ENCODE measurements at places on chromosomes 4 and X.

- DNase-seq: no peak
Measured at GRCh38 chr4:26342328-26343037, 21.7 kb downstream of the RBPJ start.

GRCh38 chr4:155999725-156000124 lies 46.1 kb upstream of the CTSO start:
- no peak for DNase-seq

GRCh38 chrX:121407627-121408026 lies 360.2 kb downstream of the GLUD2 start:
- DNase-seq: no peak

DNA sequence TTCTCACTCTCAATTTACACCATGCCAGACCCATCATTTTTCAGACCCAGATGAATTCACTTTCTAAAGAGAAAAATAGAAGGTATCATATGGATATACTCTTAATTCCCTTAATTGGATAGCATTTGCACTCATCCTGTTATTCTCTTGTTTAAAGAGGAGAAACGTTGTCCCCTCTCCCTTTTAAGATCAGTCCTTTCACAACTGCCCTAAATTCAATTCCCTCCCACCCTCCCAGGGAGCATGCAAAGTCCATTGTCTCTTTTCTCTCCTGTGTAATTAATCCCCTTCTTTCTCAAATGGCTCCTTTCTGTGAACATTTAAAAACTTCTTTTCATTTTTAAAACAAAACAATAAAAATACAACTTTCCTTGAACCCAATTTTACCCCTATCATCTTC lies 124.7 kb upstream of the TLL1 start:
- DNase-seq: no peak

DNA sequence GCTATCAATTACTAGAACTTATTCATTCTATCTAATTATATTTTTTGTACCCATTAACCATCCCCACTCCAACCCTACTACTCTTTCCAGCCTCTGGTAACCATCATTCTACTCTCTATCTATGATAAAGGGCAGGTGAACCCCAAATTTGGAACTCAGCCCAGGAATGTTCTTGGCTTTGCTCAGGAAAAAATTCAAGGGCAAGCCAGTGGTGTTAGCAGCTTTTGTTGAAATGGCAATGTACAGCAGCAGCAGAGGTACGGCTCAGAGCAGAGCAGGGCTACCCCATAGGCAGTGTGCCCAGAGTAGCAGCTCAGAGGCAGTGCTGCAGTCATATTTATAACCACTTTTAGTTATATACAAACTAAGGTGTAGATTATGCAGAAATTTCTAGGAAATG lies 138.2 kb downstream of the RNF150 start:
- no peak for DNase-seq

DNA sequence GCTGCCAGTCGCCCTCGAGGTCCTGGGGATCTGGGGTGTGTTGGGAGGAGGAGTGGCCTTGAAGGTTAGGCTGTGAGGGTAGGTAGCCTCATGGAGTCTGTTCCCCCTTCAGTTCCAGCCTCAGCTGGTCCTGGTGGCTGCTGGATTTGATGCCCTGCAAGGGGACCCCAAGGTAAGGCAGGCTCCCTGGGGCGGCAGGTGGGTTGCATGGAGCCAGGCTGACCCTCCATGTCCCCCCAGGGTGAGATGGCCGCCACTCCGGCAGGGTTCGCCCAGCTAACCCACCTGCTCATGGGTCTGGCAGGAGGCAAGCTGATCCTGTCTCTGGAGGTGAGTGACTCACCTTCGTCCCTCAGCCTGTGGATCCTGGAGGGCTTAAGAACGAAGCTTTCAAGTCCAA lies 11.6 kb upstream of the ERAS start:
- no peak for DNase-seq

- no peak for DNase-seq
Measured at GRCh38 chr4:118757761-118758251, 72.6 kb downstream of the METTL14 start.

DNA sequence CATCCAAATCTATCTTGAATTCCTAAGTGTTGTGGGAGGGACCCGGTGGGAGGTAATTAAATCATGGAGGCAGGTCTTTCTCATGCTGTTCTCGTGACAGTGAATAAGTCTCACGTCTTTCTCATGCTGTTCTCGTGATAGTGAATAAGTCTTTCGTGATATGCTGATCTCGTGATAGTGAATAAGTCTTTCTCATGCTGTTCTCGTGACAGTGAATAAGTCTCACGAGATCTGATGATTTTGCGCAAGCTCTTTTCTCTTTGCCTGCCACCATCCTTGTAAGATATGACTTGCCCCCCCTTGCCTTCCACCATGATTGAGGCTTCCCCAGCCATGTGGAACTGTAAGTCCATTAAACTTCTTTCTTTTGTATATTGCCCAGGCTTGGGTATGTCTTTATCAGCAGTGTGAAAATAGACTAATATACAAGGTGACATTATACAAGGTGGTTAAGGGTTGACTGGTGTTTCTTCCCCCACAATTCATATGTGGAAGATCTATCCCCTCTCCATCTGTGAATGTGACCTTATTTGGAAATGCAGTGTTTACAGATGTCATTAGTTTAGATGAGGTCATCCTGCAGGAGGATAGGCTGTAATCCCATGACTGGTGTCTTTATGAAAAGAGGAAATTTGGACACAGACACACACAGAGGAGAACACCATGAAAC lies 27.6 kb downstream of the ARSD start:
- DNase-seq: no peak

DNA sequence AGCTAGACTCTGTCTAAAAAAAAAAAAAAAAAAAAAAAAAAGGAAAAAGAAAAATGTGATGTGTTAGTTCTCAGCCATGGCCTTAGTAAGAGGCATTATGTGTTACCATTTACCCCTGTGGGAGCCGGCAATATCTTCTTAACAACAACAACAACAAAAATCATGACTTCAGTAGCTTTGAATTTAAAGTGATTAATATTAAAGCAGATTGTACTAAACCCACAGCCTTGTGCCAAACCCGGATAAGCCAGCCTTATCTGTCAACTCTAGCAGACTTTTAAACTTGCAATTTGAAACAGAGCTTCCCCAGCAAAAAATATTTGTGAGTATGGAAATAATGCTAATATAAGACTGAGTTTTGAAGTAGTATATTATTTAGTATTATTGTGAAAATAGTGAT lies 462.1 kb upstream of the GNPDA2 start:
- no peak for DNase-seq

DNA sequence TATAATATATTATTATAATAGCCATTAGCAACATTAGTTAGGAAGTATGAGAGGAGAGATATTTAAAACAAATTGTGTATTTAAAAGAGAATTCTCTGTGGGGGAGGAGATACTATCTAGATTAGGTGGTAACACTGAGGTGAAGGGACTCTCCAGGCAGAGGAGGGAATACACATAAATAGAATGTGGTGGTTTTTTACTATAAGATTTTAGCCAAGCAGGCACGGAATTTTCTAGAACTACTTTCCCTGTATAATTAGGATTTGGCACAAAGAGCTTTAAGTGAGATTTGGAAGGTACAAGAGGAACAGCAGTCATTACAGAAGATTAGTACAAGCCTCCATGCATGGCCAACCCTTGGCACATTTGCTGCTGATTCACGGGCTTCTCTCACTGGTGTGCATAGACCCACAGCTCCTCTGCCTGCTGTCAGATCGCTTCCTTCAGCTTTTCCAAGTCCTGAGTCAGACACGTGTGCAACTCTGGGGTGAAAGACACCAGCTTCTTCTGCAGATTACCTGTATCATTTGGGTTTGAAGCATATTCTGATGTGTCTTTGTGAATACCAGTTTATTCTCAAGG lies 685.5 kb downstream of the KCTD8 start:
- DNase-seq: no peak

DNA sequence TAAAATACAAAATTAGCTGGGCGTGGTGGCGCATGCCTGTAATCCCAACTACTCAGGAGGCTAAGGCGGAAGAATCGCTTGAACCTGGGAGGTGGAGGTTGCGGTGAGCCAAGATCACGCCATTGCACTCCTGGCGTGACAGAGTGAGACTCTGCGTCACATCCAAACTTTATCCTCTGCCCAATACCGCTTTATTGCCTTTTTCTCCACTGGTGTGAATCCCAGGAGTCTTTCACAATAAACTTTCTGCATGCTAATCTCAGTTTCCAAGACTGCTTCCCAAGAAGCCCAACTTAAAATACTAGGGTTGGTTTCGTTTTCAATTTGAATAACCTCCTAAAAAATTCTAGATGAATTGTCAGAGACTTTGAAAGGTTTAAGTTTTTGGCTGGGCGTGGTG lies 27.2 kb upstream of the DHX15 start:
- no peak for DNase-seq

GRCh38 chr4:18882468-18882867 lies 860.9 kb upstream of the LCORL start:
- no peak for DNase-seq

DNA sequence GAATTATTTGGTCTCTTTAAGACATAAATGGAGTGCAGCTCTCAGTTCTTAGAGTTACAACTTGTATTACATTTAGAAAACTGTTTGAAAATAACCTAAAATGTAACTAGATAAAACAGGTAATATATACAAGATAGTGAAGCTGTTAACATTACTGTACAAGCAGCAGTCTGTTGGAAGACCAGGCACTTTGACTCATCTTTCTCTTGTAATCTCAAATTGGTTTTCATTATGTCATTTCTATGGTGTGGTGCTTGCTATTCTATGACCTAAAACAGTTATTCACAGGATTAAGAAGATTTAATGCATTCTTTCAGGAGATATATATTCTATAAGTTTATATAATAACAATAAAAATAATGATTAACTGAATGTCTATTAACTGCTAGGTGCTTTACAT lies 282.5 kb upstream of the PITX2 start:
- DNase-seq: no peak

GRCh38 chr4:38360201-38360600 lies 303.8 kb upstream of the KLF3 start:
- no peak for DNase-seq

DNA sequence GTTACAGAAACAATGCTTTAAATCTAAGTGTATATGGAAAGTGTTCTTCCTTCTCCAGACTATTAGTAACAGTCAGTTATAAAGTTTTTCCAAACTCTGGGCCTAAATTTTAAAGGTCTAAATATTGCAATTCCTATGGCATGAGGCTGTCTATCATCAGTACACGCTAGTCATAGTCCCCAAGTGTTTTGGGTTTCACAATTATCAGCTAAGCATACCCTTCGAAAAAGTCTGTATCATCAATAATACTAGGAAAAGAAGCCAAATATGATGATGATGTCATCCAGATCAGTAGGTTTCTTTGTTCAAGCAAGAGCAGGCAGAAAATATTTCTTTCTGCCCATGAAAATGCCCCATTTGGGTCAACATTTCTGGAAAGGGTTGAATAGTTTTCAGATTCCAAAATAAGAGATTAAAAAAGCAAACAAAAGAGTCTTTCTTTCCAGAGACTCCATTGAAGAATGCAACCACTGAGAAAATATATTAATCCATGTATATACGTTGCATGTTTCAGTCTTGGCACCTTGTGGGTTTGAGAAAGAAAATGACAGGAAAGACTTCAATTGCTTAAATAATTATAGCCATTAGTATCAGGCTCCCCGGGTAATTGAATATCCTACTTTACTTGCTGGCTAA lies 173.8 kb downstream of the CAMK2D start:
- no peak for DNase-seq

DNA sequence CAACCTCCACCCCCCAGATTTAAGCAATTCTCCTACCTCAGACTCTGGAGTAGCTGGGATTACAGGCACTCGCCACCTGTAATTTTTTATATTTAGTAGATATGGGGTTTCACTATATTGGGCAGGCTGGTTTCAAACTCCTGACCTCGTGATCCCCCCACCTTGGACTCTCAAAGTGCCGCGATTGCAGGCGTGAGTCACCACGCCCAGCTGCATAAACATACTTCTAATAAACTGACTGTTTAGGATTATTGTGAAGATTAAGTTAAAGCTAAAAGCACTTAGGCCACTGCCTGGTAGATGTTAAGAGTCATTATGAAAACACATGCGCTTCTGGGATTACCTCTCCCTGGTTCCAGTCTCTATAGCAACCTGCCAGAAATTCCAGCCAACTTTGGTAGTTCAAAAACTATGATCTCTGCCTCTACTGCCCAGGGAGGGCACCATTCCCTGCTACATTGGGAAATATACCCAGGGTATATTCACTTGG lies 30.2 kb upstream of the GRIA3 start:
- no peak for DNase-seq

DNA sequence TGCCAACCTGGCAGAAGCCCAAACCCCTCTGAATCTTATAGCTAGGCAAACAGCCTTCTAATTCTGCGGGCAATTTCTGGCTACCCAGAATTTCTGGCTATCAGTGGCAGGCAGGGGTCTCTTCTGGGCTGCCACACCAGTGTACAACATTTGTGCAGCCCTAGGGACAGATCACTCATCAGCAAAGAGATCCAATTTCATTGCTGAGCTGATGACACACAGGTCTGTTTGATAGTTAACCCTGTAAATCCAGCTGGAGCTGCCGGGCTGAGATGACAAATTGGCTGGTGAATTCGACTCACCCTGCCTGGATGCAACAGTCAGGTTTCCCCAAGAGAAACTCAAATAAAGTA lies 2.4 kb downstream of the MID1 start:
- no peak for DNase-seq

- no peak for DNase-seq
Measured at GRCh38 chrX:34300871-34301270, 168.8 kb upstream of the FAM47A start.

- DNase-seq: no peak
Measured at GRCh38 chr4:7608046-7608445, 173.3 kb upstream of the PSAPL1 start.

DNA sequence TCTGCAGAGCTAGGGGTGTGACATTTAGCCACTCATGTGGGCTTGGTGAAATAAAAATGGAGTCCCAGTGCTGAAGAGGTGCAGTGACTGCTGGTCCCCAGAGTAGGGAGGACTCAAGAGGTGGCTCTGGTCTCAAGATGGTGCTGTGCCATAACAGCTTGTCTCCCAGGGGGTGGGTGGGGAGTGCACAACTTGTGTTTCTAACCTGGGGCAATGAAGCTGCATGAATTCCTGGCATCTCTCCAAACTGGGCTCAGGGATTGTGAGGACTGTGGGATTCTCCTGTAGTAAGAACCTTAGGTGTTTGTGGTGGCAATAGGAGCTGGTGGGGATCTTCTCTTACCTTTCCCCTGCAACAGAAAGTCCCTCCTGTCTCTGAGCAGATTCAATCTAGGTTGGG lies 278.9 kb upstream of the SFRP2 start:
- no peak for DNase-seq

GRCh38 chr4:177293208-177294033 lies 16.3 kb upstream of the NEIL3 start:
- DNase-seq: no peak

- no peak for DNase-seq
Measured at GRCh38 chr4:7595934-7596461, 161.3 kb upstream of the PSAPL1 start.

DNA sequence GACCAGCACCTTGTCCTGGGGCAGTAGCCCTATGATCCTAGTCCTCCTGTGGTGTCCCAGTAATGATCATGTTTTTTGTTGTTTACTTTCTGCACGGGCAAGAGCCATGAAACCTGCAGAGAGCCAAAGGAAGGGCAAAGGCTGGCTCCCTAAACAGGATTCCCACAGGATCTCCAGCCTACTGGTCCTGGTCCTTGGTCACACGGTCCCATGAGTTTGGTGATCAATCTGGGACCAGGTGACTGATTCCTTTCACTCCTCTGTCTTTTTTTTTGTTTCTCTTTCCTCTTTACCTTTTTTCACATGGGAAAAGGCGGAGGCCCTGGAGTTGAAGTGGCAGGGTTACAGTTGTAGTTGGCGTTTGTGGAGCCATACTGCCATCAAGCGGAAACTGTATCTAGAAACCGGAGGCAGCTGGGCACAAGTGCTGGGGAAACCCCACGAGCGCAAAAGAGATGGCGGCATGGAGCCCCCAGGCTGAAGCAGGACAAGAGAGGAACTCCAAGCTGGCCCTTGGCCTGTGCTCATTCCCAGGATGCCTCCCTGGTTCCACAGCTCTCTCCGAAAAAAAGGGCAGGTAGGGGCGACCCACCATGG lies 34.6 kb downstream of the NBDY start:
- DNase-seq: no peak

Data from stimulated activated CD4-positive, alpha-beta T cell treated with anti-CD3 and anti-CD28 coated beads, Interleukin-4, amount 100 ng/mL, for 4 hours (primary cell).